ENCODE measurements at places on chromosomes 3 and 15. TPM values are rescaled to one million over a fixed set of nuclear protein-coding genes. Genes with fewer than 3 reads are reported as not detected.

The RTP1 gene
- total RNA-seq, result not detected

DNA sequence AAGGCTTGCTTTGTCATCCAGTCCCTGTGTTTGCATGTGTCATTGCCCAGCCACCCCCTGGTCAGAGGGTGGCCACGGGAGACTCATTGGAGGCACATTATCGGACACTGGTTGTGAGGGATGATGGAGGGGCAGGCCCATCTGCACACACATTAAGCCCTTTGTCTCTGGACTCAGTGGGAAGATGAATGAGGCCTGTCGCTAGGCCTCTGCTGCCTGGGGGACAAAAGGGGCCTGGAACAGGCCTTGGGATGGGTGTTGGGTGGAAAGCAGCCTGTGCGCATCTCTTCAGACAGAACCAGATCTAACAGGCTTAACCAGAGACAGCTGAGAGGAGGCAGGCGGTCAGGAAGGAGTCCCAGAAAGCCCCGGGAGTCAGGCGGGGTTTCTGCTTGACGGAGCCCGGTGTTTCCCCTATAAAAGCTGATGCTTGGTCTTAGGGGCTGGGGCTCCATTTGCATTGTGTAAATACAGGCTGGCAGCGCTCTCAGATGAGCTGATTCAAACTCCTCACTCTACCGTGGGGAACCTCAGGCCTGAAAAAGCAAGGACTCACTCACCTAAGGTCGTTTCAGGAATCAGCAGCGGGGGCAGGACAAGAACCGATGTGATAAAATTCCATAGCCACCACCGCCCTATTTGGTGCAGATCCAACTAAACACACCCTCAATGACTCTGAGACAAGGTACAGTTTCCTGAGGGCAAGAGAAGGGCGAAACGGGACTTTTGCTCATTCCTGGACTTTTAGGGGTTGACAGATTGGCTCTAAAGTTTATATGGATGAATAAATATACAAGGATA lies 17.1 kb upstream of the SKIC8 start:
- no peak for DNase-seq

DNA sequence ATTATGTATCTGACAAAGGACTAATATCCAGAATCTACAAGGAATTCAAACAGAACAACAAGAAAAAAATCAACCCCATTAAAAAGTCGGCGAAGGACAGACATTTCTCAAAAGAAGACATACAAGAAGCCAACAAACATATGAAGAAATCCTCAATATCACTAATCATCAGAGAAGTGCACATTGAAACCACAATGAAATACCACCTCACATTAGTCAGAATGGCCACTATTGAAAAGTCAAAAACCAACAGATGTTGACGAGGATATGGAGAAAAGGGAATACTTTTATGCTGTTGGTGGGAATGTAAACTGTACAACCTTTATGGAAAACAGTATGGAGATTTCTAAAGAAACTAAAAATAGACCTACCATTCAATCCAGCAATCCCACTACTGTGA lies 233.1 kb upstream of the PLSCR5 start:
- DNase-seq, result no peak

- no peak for DNase-seq
Observed at GRCh38 chr3:81492040-81492439, 269.4 kb downstream of the GBE1 start.

The RBP2 gene
- not detected for total RNA-seq

DNA sequence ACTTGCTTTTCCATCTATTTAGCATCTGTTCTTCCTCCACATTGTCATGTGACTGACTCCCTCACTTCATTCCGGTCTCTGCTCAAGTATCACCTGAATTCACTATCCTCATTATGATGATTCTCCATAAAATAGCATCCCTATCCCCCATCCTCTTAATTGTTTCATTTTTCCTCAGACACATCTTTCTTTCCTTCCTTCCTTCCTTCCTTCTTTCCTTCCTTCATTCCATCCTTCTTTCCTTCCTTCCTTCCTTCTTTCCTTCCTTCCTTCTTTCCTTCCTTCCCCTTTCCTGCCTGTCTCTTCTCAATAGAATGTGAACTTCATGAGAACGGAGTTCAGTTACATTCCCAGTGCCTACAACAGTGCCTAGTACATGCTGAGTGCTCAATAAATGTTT lies 32.6 kb upstream of the MTHFS start:
- no peak for DNase-seq

DNA sequence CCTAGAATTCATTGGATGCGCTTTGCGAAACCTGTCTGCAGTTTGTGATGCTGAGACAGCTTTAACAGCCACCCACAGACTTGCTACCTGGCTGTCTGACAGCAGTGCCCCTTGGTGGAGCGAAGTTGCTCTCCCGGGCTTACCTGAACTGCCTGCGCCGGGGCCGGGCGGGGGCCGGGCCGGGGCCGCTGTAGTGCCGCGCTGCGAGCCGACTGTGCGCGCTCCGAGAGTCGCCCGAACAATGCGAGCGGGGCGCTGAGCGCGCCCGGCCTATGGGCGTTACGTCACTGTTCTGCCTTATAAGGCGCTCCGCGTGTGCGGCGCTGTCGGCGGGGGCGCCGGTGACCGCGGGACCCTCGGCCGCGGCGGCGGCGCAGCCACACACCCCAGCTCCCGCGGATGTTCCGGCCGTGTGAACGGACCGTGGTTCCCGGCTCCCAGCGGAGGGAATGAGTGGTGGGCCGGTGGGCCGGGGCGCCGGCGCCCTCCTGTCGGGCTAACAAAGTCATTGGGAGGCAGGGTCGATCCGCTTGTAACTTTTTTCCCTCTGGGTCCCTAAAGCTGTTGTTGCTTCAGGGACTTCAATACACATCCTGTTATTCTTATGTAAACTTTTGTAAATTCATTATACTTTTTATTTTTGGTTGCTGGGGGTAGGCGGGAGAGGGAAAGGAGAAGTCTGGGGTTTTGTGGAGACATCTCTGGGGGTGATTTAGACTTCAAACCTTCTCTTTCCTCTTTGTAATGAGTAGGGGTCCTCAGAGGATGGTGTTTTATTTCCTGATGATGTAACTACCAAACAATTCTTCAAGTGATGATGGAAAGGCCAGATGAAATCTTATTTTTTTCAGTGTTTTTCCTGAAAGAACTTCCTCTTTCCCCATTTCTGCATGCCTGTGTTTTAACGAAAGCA lies 58.5 kb downstream of the CMSS1 start:
- DNase-seq, result peak; percentile 87

GRCh38 chr3:179404307-179404706 lies 47.0 kb downstream of the GNB4 start:
- DNase-seq, result no peak

The ULK3 gene
- 41.4 TPM for total RNA-seq

- DNase-seq, result no peak
Observed at GRCh38 chr3:169686874-169687273, 23.4 kb upstream of the MECOM start.

The MITF gene
- 51.4 TPM for total RNA-seq

GRCh38 chr3:125165189-125165947 lies 47.2 kb downstream of the SLC12A8 start:
- peak; percentile 75 for DNase-seq

The DZIP1L gene
- 5.5 TPM for total RNA-seq

DNA sequence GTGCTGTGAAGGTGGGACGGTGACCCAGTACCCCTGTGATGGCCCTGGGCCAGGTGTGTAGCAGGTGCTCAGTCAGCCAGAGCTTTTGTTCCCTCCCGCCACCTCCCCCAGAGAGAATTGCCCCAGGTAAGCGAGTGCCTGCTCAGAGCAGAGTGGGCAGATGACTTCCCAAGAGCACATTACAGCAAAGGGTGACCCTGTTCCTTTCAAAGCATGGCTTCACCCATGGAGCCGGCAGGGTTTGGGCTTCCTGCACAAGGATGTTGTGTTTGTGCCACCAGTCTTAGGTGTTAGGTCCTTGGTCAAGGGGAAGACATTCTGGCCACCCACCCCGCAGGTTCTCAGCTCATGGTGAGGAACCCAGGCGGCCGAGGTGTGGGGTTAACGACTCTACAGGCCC lies 30.7 kb downstream of the SLC6A6 start:
- DNase-seq, result no peak

DNA sequence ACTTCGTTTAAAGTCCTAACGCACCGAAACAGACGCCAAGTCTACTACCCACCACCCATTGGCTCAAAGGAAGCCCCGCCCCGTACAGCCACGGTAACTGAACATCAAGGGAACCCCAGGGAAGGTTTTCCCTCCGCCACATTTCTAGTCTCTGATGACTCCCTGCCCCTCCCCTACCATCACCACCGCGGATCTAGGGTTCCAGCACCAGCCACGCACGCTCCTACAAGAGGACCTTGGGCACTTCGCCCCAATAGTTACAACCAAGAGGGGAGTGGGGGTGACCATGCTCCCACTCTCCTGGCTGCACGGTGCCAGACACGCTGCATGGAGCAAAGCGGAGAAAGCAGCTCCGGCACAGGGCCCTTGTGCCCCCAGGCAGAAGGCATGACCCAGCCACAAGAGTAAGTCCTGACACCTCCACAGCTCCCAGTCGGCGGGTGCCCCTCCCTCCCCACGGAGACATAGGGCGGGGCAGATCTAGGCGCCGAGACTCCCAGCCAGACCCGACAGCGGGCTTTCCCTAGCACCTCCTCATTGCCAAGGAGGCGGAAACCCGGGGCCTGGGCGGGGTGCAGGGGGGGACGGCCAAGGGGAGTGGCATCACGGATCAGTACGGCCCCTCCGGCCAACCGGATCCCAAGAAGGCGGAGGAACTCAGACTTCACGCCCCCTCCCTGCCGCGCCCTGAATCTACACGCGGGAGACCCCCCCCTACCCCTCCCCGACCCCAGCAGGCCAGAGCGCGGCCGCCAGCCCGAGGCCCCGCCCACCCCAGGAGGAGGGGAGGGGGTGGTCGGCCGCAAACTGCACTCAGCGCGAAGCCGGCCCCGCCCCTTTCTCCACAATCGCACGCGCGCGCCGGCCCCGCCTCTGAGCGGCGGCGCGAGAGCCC lies 936 bp downstream of the SIN3A start:
- DNase-seq, result peak; percentile 97

The SLC4A7 gene
- 17.1 TPM for total RNA-seq

- DNase-seq, result no peak
Observed at GRCh38 chr3:184651904-184652303, 60.0 kb downstream of the MAGEF1 start.

DNA sequence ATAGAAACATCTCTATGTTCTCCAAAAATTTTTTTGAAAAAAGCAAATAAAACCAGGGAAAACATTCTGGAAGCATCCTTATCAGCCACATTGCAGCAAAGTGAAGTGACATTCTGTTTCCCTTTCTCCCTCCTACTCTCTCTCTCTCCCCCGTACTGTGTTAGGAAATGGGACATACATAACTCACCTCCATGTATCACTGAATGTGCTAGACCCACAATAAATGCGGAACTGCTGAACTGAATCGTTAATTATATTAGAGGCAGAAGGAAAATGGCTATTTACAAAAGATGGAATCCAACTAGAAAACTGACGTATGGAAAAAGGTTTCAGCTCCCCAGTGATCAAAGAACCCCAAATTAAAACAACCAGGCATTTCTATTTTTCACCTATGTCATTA lies 129.8 kb downstream of the MINAR1 start:
- no peak for DNase-seq

The KCNMB3 gene
- total RNA-seq, result 2.1 TPM

GRCh38 chr15:63306492-63307073 lies 29.2 kb downstream of the APH1B start:
- no peak for DNase-seq

The SMCO1 gene
- total RNA-seq, result 10.7 TPM

GRCh38 chr15:74642734-74643664 lies 27.4 kb downstream of the CLK3 start:
- DNase-seq, result no peak

GRCh38 chr3:58569287-58570001 lies 7.7 kb downstream of the FAM107A start:
- DNase-seq, result no peak

GRCh38 chr3:120854908-120855526 lies 53.0 kb upstream of the STXBP5L start:
- no peak for DNase-seq

The WNT7A gene
- total RNA-seq, result not detected
